Activated CD4-positive, alpha-beta T cell treated with anti-CD3 and anti-CD28 coated beads, Interleukin-2, Interleukin-6, amounts not matched to agents 100 ng/mL and 50 ng/mL, durations not matched to agents 16 hours and 8 hours (primary cell): ENCODE measurements at places on chromosomes 11 and 22.

GRCh38 chr11:119615003-119615881 lies 113.8 kb downstream of the NECTIN1 start:
- peak; percentile 35 for DNase-seq

GRCh38 chr11:30914143-30914762 lies 328.1 kb upstream of the MPPED2 start:
- peak; percentile 18 for DNase-seq

GRCh38 chr11:69158301-69159149 lies 2.8 kb downstream of the SMIM38 start:
- DNase-seq = no peak

DNA sequence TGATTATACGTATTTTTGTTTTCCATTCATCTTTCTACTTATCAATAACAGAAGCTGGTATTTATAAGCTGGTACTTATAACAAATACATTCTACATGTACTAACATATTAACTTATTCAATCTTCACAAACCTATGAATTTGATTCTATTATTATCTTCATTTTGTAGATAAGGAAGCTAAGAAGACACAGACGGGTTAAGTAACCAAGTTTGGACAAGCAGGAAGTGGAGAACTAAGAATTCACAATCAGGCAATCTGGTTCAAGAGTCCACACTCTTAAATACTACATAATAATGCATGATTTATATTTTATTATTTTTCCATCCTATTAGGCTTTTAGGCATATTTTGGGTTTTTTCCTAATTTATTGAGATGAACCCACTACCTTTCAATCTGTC lies 25.0 kb downstream of the FCHSD2 start:
- DNase-seq = no peak

DNA sequence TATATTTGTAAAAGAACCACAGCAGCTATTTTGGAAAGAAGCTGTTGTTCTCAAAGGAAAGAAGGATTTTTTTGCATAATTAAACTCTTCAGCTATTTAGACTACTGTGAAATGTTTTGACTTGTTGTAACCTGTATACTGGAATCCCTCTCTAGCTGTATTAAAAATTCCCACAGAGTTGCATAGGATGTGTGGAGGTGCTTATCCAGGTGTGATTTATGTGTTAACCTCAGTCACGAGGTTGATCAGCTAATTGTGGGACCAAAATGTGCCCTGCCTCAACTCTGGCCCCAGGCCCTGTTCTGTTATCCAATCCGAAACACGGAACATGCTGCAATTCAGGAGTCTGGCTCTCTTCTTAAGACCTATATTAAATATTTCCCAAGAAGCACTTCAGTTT lies 70.1 kb downstream of the LIF start:
- DNase-seq = no peak

GRCh38 chr11:66331542-66332370 lies 4.5 kb downstream of the RIN1 start:
- DNase-seq = no peak

GRCh38 chr22:48395201-48395600 lies 1432.5 kb downstream of the BRD1 start:
- no peak for DNase-seq

DNA sequence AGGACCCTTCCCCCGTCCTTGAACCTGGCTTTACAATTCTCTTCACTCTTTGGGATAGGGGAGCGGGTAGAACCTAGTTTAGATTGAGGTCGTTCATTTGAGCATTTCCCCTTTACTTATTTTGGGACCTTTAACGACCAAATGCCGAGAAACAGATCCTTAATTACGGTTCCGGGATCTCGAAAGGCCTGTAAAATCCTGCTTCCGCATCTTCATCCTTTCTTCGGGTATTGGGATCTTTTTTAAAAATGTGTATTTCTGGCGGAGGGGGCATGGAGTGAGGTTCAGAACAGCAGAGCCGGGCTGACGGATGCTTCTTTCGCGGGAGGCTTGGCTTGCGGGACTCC lies 395 bp upstream of the HIPK3 start:
- no peak for DNase-seq

GRCh38 chr11:2179516-2179915 lies 7.9 kb upstream of the TH start:
- no peak for DNase-seq

- peak; percentile 75 for DNase-seq
Measured at GRCh38 chr22:38755155-38755910, 465 bp downstream of the SUN2 start.

DNA sequence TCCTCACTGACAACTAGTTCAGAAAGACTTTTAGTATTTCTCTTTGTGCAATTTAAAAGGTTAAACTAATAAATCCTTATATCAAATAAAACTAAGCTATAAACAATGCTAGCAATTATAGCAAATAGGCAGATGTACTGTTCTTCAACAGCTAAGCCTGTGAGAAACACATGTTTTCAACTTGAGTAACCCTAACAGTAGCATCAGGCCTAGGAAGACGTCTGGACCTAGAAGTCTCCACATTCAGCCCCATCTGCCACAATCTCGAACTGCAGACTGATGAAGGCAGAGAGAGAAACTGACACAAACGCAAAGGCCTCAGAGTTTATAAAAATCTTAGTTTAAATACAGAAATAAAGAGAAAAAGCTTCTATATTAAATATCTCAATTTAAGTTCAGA lies 2.5 kb downstream of the ST13 start:
- DNase-seq = peak; percentile 7

- DNase-seq = no peak
Measured at GRCh38 chr11:47107744-47108143, 68.9 kb downstream of the ARFGAP2 start.

- peak; percentile 65 for DNase-seq
Measured at GRCh38 chr11:35163702-35164496, 24.9 kb downstream of the CD44 start.

DNA sequence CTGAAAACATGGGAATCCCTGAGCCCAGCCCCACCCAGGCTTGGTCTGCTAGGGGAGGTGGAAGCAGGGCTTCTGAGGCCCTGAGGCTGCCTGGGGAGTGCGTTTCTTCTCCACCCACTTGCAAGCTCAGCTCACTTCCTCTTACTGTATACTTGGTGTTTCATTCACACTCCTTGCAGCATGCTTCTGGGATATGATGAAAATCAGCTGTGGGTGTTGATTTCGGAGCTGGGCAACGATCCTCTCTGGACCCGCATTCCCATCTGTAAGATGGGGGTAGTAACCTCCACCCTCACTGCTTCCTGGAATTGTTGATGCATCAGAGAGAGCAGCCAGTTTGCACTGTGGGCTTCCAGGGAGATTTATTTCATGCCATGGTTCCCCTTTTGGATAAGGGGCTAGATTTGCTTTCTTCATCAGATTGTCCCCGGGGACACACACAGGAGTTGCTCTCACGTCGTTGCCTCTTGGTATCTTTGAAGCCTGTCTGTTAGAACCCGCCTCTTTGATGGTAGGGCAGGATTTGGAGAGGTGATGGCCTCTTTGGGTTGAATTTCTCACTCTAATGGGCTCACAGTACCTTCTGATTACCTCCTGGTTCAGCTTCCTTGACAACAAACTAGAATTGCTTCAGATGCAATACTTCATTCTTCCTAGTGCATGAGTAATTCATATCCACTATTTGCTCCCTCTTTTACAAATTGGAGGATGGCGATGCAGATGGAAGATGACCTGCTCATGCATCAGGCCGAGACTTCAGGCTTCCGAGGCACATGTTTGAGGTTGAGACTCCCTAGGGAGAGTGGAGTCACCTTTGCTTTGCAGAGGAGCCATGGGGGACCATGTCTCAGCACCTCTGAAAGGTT lies 40.4 kb downstream of the BCR start:
- DNase-seq = peak; percentile 54

GRCh38 chr22:37230673-37231405 lies 13.2 kb downstream of the RAC2 start:
- DNase-seq = peak; percentile 86

- DNase-seq = no peak
Measured at GRCh38 chr11:1571760-1572196, 293 bp downstream of the DUSP8 start.

GRCh38 chr11:33557201-33557600 lies 143.4 kb downstream of the C11orf91 start:
- DNase-seq = no peak
